ENCODE measurements at places on chromosomes 1 and 21. TPM values are rescaled to one million over a fixed set of nuclear protein-coding genes. Genes with fewer than 3 reads are reported as not detected.

- no peak for DNase-seq
These were observed 4.3 kb upstream of the LHX9 start for GRCh38 chr1:197912739-197913494.

GRCh38 chr1:151047925-151048644 lies 534 bp downstream of the C1orf56 start:
- DNase-seq = peak; percentile 88

CKS1B gene
- total RNA-seq = 38.5 TPM

TMEM81 gene
- 3.6 TPM for total RNA-seq

LMX1A gene
- total RNA-seq = not detected
